ENCODE measurements at places on chromosomes 16 and 17. TPM values are rescaled to one million over a fixed set of nuclear protein-coding genes. Genes with fewer than 3 reads are reported as not detected.

DNA sequence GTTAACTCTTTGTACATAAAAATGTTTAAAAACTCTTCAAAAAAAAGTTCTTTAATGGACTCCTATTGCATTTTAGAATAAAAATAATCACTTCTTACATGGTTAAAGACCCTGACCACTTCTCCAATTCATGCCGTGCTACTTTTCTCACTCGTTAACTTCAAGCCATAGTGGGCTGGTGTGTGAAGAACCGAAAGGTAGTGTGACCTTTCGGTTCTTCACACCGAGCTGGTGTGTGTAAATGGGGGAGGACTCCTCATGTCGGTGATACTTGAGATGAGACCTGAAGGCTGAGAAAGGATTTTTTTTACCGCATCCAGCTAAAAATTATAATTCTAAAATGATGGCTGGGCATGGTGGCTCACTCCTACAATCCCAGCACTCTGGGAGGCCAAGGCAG lies 22.1 kb downstream of the RFFL start:
- no peaks in the 10 kb centered on the region for H3K36me3 ChIP-seq
- no peak overlapping the region for H3K4me3 ChIP-seq
- no peak overlapping the region for H3K27ac ChIP-seq
- H3K4me1 ChIP-seq: no peaks in the 10 kb centered on the region
- DNase-seq: no peak

DNA sequence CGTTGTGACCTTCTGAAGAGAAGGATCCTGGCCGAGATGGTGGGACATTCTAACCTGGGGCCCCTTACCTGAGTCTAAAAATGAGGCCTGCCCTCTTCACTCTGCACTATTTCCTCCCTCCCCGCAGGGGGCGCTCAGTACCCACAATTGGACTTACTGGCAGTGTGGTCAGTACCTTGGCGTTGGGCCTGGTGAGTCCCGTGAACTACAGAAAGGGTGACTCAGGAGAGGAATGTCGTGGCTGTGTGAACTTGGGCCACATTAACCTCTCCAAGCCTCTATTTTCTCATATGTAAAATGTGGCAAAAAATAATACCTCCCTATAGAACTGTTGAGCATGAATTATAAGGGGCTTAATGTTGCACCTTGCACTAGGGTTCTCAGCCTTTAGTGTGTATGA lies 3.9 kb downstream of the RSAD1 start:
- H3K27me3 ChIP-seq: no peaks in the 10 kb centered on the region
- no peaks in the 10 kb centered on the region for H3K4me1 ChIP-seq
- peak; percentile 94 for DNase-seq
- H3K4me3 ChIP-seq: no peak overlapping the region
- peaks cover 2% of the 10 kb centered on the region for H3K36me3 ChIP-seq

DNA sequence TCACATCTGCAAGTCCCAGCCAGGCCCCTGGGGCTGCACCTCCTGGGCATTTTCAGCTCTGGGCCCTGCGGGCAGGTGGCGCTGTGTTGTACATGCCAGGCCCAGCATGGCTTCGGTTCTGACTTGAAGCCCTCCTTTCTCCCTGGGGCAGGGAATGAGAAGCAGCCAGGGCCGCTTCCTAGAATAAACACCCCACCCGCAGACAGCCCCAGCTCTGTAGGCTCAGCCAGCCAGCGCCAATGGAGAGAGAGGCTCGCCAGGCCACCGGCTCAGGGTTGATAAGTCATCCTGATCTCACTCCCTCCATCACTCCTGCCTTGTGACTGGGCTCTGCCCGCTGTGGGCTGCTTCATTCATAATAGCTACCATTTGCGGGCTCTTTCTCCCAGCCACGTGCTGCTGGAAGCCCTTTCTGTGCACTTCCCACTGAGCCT lies 6.0 kb upstream of the GLIS2 start:
- H3K4me3 ChIP-seq: no peak overlapping the region
- no peak overlapping the region for H3K27ac ChIP-seq
- peaks cover 3% of the 10 kb centered on the region for H3K4me1 ChIP-seq
- H3K27me3 ChIP-seq: no peaks in the 10 kb centered on the region
- DNase-seq: peak; percentile 95

- H3K36me3 ChIP-seq: no peaks in the 10 kb centered on the region
- 0 out of 2 replicates have a peak, but pooled peaks cover 1% of the 10 kb centered on the region for H3K4me1 ChIP-seq
- no peak overlapping the region for H3K27ac ChIP-seq
Measured at GRCh38 chr16:74561626-74562025, 45.3 kb downstream of the GLG1 start.

- H3K27ac ChIP-seq: no peak within 1 kb of the TSS
- H3K36me3 ChIP-seq: no peaks in the 10 kb centered on the region
- no peaks in the 10 kb centered on the region for H3K27me3 ChIP-seq
- H3K4me1 ChIP-seq: peaks cover 8% of the 10 kb centered on the region
- H3K4me3 ChIP-seq: peak within 1 kb of the TSS; percentile 79
Measured at GRCh38 chr16:85750827-85751697, at the start of gene C16orf74. C16orf74 (minus strand) TSS chr16:85751096; CDS start chr16:85735217, 15,879 bp downstream.

DNA sequence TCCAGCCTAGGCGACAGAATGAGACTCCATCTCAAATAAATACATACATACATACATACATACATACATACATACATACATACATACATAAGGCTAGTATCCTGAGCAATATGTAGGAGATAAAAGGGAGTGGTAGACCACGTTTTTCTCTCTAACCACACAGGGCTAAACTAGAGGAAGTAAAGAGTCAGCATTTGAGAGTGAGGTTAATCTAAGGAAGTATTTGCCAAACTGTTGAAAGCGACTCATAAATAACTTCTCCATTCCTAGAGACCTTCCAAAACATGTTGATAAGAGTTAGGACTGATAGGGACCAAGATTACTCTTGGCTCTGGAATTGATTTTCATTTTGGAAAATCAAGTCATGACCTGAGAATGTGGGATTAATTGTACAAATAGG lies 68.9 kb downstream of the NEUROD2 start:
- H3K27ac ChIP-seq: no peak overlapping the region
- no peak for DNase-seq
- no peak overlapping the region for H3K4me3 ChIP-seq
- H3K36me3 ChIP-seq: no peaks in the 10 kb centered on the region
- no peaks in the 10 kb centered on the region for H3K27me3 ChIP-seq
- H3K4me1 ChIP-seq: no peaks in the 10 kb centered on the region

DNA sequence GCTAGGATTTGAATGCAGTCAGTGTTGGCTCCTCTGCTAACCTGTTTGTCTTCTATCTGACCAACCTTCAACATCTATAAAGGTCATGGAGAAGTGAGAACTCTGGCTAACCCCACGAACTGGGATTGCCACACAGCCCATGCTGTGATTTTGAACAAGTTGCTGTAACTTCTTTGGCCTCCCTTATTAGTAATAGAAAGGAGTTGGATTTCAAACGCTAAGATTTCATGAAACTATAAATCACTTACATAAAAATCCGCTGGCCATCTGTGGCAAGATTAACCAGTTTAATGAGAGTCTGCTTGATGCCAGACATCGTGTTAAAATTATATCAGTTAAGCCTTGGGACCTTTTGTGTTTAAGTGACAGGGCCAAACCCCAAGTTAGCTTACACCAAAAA lies 53.4 kb downstream of the HSD17B2 start:
- no peaks in the 10 kb centered on the region for H3K27me3 ChIP-seq
- H3K4me1 ChIP-seq: no peaks in the 10 kb centered on the region
- no peaks in the 10 kb centered on the region for H3K36me3 ChIP-seq
- no peak overlapping the region for H3K4me3 ChIP-seq

DNA sequence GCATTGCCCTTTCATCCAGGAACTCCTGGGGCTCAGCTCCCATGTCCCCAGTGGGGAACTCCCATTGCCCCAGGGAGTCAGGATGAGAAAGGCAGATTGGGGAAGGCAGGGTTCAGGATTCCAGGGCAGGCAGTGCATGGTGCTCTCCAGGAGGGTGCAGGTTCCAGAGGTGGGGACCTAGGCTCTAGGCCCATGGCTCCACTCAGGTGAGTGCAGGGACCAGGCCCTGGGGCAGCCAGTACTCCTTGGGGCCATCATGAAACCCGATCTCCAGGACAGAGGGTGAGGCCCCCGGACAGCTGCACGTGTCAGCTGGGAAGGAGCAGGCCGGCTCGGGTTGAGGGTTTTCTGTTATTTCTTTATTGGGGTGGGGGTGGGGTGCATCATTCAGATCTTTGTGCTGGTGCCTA lies 1.3 kb upstream of the MTSS2 start:
- no peak for DNase-seq
- H3K4me3 ChIP-seq: peak overlapping the region; percentile 21
- no peaks in the 10 kb centered on the region for H3K36me3 ChIP-seq

DNA sequence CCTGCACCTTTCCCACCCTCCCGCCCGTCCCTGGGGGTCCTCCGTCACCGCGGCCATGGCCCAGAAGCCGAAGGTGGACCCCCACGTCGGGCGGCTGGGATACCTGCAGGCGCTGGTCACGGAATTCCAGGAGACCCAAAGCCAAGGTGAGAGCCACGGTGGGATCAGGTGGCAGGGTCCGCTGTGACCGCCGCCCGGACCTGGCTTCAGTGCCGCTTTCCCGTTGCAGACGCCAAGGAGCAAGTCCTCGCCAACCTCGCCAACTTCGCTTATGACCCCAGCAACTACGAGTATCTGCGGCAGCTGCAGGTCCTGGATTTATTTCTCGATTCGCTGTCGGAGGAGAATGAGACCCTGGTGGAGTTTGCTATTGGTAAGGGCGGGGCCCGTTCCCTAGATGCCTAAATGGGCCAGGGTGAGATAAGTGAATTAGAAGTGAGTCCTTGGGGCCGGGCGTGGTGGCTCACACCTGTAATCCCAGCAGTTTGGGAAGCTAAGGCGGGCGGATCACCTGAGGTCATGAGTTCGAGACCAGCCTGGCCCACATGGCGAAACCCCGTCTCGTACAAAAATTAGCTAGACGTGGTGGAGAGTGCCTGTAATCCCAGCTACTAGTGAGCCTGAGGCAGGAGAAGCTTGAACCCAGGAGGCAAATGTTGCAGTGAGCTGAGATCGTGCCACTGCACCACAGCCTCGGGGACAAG lies 617 bp downstream of the ARMC7 start:
- DNase-seq: peak; percentile 76
- no peaks in the 10 kb centered on the region for H3K27me3 ChIP-seq
- peak overlapping the region; percentile 90 for H3K4me3 ChIP-seq
- peaks cover 23% of the 10 kb centered on the region for H3K36me3 ChIP-seq
- no peaks in the 10 kb centered on the region for H3K4me1 ChIP-seq

DNA sequence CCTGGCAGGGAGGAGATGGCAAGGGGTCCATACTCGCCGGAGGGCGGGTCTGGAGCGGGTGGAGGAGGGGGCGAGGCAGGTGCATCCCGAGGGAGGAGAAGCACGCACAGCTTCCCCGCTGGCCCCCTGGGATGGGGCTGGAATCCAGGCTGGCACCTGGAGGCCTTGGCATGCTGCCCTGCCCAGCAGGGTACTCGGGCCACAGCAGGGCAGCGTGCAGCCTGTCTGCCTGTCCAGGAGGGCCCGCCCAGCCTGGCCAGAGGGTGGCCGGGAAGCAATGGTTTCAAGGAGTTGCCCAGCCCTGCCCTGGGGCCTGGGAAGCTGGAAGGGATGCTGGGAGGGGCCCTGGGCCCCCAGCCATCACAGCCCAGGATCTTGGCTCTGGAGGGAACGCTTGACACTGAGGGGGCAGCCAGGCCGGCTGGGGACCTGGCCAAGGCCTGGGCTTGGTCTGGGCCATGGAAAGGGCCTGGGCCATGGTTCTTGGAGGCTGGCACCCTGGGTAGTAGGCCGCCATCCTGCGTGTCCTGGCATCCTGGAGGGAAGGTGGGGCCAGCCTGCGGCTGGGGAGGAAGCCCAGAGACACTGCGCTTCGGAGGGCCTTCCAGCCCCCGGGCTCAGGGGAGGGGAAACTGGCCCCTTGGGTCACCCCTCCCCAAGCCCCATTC lies 1.1 kb downstream of the GLIS2 start:
- H3K4me1 ChIP-seq: 0 out of 2 replicates have a peak, but pooled peaks cover 3% of the 10 kb centered on the region
- no peak overlapping the region for H3K27ac ChIP-seq
- H3K36me3 ChIP-seq: no peaks in the 10 kb centered on the region
- no peaks in the 10 kb centered on the region for H3K27me3 ChIP-seq
- DNase-seq: no peak

GRCh38 chr17:50482110-50482509 lies 3.5 kb downstream of the RSAD1 start:
- H3K4me3 ChIP-seq: no peak overlapping the region
- DNase-seq: no peak
- H3K36me3 ChIP-seq: peaks cover 2% of the 10 kb centered on the region
- no peaks in the 10 kb centered on the region for H3K27me3 ChIP-seq

The SUPT4H1 gene
- 109 TPM for total RNA-seq
